ENCODE measurements at places on chromosomes 4 and X.
A peak's percentile ranks its signal among the peaks of the same experiment; 100 is the strongest.

DNA sequence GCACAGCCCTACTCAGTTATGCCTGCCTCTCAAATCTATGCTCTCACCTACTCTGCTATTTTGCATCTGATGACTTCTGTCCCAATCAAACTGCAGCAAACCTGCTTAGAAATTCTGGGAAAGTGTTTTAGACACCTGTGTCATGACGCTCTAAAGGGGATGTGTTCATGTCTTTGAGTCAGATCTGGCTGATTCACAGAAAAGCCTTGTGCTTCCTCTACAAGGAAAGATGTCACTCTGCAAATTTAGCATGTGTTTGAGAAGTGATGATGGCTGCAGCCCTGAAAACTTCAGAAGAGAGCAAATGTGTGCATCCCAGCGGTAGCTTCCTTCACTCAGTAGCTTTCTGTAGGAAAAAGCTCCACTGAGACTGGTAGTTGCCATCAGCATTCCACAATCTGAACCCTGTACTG is 235.4 kb downstream of the MGST2 start:
- DNase-seq = no peak

DNA sequence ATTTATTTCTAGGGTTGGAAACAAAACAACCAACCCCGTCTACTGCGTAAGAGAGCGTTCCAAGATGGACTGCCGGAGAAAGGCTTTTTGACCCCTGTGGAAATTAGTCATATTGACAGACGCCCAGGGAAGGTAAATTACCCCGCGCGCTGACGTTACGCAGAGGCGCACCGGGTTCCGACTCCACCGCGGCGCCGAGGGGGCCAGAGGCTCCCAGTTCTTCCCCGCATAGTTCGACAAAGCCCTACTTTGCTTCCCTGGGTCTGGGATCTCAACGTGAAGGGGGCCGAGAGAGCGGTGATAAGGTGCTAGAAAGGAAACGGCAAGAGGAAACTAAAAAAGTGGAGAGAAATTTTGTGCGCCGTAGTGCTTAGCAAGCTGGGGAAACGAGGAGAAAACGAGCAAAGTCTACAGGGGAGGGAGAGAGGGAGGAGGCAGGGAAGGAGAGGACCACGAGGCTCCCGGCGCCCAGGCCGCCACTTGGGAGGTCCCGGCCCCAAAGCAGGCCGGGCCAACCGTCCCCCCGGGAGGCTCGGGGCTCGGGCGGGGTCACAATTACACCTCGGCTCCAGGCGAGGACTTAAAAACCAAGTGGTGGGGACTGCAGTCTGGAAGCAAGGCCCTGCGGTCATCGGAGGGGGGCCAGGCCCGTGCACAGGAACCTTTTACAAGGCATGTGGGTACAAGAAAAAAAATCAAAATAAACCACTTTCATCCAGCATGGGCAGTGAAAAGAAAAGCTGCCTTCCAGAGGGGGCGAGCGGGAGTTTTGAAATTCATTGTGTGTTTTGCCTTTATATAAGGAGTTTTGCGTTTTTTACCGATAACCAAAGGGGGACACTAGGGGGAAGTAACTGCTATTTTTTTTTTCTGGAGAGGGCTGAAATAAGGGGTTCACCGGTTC is 13.2 kb downstream of the HAND2 start:
- DNase-seq = no peak

GRCh38 chrX:21933077-21933476 is 7.4 kb upstream of the SMS start:
- no peak for DNase-seq

- peak; percentile 22 for DNase-seq
These were observed 3.5 kb downstream of the TMSB4X start for GRCh38 chrX:12978205-12979025.

GRCh38 chr4:2948895-2949781 is 14.1 kb downstream of the NOP14 start:
- peak; percentile 59 for DNase-seq

- no peak for DNase-seq
These were observed 91.6 kb downstream of the NYX start for GRCh38 chrX:41538707-41539106.

DNA sequence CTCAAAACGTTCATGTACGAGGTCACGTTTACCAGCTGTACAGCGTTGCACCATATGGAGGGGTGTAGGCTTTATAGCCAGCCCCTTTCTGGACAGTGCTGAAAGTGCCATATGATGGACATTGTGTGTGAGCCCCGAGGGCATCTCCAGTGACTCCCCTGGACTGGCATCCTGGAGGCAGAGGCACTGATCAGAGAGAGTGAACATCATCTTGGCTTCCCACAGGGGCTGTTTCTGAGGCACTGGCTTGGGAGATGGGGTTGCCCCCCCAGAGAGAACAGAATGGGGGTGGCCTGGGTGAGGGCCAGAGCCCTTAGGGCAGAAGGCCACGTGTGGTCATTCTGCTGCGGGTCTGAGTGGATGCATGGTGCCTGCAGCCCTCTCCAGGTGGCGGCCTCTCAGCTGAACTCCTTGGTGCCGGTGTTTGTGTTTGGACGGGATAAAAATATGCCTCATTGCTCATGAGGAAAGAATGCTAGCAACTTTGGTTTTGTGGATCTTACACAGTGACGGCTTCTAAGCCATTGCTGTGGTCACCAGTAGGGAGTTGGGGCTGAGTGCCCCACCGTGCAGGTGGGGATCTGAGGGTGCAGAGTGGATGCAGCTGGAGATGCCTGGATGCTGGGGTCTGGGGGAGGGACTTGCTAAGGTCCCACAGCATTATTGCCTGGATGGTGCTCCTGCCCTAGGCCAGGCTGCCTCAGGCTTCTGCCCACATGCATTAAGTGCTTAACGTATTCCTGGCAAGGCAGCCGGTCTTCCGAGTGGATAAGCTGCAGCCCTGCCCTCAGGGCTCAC is 3.4 kb downstream of the WFS1 start:
- peak; percentile 83 for DNase-seq

GRCh38 chrX:139823806-139824205 is 109.0 kb downstream of the ATP11C start:
- no peak for DNase-seq

DNA sequence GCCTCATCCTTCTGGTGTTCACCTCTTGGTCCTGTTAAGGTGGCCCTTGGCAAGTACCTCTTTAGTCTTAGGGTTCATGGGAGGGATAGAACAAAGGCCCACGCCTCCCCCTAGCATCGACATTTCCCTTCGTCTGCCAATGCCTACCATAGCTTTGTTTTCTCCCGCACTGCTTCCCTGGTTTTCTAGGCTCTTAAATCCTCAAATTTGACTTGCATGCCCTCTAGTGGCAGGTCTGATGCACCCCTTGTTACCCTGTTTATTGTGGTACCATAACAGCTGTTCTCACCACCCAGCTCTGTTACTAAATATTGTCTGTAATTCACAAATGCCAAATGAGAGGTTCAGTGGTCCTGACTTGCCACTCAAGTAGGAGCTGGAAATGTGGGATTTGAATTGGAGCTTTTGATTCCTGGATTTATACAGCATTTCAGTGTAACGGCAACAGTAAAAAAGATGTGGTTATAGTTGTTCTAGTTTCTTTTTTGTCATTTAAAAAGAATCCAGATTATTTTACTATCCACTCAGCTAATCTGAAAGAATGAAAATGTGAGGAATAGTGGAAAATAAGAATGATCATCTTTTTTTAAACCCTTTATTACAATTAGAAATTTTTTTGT is 100.1 kb downstream of the REPS2 start:
- DNase-seq = peak; percentile 51

- no peak for DNase-seq
These were observed 38.9 kb downstream of the NOP14 start for GRCh38 chr4:2924286-2924685.

DNA sequence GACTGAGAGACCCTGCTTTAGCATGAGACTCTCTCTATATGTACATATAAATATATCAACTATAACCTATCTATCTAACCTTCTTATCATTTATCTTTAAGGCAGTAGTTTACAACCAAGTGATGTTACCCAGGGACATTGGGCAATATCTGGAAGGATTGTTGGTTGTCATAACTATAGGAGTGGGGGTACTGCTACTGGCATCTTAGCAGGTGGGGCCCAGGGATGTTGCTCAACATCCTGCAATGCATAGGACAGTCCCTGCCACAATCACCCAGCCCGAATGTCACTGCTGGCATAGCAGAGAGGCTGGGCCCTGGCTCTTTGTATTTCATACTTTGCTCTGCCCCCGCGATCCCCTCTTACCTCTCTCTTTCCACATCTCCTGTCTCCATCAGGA is 397.7 kb downstream of the IL15 start:
- DNase-seq = no peak
